ENCODE measurements at places on chromosomes 16 and 17.

DNA sequence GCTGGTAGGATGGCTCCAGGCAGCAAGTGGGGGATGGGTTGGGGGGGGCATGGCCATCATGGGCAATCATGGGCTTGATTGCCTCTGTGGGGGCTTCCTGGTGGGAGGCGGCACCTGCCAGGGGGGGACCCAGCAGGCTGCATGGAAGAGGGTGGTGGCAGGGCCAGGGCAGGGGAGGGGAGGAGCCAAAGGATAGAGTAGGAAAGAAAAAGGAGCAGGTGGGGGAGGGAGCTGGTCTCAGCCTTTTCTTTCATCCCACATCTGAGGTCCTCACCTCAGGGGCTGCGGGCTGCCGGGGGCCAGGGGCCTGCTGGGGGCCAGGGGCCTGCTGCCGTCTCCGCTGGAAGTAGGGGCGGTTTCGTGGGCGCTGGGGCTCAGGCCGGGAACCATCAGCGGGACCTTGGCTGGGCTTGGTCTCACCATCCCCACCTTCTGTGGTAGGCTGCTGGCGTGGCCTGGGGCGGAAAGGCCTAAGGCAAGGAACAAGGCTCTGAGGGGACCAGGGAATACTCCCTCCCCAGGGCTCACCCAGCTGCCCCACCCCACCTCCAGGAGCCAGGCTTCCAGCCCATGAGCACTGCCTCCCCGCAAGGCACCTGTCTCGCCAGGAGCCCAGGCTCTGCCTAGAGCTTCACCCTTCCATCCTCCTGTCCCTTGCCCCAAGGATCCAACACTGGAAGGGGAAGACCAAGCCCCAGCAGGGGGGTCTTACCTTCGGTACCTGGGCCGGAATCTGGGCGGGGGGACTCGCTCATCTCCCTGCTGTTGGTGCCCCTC, 5.0 kb downstream of the YBX2 start:
- no peak for DNase-seq

DNA sequence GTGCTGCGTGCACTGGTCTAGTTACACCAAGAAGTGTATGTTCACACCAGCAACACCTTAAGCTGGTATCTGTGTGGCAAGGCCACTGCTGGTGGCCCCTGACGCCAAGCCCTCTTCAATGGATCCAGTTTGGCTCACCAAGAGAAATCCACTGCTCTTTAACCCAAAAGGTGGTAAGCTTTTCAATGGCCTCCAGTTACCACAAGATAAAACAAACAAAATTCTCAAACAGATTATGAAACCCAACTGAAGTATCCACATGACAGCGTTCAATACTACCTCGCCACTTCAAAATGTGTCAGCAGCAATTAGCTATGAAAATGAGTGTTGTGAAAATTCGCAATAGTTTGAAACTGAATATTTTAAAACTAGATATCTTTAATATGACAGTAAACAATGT, 96.5 kb upstream of the AKTIP start:
- no peak for DNase-seq

- DNase-seq: peak; percentile 34
Measured at GRCh38 chr16:89616623-89617022, 3.2 kb downstream of the DPEP1 start.

- DNase-seq: no peak
Measured at GRCh38 chr17:14442798-14443528, 142.1 kb downstream of the HS3ST3B1 start.

DNA sequence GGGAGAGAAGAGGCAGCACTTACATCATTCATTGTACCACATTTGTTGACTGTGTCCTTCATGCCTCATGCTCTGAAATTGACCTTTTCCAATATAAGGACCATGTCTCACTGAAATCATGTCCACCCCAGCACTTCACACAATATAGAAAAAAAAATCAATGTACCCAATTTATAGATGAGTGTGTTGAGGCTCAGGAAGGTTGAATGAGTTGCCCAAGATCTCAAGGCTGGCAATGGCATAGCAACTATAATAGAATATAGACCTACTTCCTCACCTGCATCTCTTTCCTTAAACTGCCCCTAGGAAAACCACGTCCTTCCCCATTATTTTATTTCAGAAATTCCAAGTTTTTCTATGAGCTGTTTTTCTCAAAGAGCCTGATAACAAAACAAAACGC, 912 bp upstream of the VAT1L start:
- no peak for DNase-seq

DNA sequence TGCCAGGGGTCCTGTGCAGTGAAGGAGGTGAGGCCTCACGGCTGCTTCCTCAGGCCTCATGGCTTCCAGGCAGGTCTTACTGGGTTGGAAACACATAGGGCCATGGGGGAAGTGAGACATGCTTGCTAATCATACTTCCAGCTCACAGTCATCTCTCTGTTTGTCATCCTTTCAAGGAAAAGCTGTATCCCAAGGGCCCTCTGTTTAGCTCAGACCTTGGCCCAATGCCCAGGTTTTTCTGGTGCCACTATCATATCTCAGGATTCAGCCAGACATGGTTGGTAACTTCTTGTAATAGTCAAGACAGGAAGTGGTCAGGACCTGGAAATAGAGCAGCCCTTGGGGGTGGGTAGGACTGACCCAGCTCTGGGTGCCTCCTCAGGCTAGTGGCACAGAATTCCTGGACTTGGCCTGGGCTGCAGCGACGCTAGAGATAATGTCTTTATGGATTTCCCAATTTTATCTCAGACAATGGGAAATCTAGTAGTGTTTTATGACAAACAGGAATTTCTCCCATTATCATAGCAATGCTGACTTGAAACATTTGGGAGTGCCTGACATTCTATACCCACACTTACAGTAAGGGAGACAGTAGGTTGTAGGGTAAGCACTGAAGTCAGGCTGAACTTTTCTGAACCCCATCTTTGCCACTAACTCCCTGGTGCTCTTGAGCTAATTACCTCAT, 13.5 kb upstream of the ITGB3 start:
- no peak for DNase-seq

DNA sequence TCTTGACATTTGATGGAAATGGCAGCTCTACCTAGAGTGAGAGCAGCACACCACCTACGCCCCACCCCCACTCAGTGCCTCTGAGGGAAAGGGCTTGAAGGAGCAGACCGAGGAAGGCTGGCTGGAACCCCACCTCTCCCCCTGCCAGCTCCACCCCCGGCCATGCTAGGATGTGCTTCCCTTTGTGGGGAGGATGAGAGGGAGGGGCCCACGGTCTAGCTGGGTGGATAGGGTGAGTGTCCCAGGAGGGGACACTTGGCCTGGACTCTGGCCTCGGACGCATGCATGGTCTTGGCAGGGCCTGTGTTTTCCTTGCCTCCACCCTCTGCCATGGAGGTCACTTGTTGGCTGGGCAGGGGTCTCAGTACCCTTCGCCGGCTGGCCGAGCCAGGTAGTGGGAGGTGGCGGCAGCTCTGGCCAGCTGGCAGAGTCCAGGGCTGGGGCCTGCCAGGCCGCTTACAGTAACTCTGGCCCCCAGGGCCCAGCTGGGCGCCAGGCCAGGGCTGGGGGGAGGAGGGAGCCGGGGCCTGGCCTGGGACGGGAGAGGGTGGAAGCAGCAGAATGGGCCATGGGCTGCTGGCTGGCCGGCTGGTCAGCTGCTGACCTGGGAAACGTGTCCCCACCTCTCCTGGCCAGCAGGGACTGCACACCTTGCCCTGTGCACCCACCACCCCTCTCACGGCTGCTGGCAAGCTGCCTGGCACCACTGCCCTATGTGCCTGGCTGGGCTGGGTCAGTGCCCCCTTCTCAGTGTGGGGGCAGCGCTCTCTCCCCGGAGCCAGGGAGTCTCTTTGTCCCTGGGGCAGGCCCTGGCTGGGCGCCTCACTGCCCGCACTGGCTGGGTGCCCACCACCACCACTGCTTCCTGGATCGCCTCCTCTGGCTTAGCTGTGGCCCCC, 23.0 kb downstream of the RARA start:
- no peak for DNase-seq

DNA sequence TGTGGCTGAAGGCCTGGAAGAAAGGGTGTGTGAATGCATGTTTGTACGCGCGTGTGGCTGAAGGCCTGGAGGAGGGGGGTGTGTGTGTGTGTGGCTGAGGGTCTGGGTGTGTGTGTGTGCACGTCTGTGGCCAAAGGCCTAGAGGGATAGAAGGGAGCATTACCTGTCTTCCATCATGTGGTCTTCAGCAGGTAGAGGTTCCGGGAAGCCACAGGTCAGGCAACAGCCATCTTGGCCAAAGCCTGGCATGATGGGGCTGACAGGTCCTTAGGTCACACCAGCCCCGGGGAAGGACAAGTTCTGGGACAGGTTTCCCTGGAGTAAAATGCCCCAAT, 5.2 kb downstream of the LITAFD start:
- DNase-seq: no peak

DNA sequence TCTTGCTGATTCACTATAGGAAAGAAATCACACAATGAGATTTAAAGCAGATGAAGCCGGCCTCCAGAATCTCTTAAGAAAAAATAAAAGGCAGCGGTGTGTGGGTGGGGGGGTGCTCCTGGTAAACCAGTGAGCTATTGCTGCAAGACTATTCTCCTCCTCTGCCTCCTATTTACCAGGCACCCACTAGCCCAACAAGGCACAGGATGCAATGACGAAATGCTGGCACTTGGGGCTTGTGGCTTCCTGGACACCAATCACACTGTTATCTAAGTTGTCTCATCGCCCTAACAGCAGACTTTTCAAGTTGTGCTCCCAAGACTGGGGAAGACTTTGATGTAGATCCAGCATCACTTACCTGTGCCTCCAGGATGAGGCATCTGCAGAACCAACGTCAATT, 50.2 kb upstream of the NDRG4 start:
- no peak for DNase-seq

GRCh38 chr17:32596206-32596605, 109.4 kb downstream of the CDK5R1 start:
- DNase-seq: no peak

- DNase-seq: no peak
Measured at GRCh38 chr16:35492225-35492624, 2032.8 kb downstream of the TP53TG3F start.

DNA sequence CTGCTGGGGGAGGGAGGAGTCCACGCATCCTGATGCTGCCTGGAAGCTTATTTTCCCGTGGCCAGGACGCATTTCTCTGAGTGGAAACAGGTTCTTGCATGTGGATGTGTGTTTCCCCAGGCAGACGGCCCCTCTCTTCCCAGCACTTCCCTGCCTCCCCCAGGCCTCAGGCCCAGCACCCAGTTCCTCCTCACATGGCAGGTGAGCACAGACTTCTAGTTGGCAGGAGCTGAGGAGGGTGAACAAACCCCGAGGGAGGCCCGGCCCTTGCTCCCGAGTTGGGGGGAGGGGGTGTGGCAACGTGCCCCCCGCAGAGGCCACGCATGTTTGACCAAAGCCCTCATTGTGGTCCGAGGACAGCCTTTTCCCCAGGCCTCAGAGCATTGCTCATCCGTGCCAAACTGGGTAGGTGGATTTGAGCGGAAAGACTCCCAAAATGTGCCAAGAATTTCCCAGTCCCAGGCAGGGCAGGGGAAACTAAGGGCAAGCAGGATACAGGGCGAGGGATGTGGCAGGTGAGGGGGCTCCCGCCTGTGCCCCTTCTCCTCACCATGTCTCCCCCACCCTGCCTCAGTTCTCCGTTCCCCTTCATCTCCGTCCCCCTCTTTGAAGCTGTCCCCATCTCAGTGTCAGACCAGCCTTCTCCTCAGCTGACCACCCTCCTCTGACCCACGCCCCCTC, 1.5 kb upstream of the SPEM1 start:
- no peak for DNase-seq

GRCh38 chr16:68356249-68356918, 45.6 kb downstream of the PRMT7 start:
- DNase-seq: peak; percentile 51

DNA sequence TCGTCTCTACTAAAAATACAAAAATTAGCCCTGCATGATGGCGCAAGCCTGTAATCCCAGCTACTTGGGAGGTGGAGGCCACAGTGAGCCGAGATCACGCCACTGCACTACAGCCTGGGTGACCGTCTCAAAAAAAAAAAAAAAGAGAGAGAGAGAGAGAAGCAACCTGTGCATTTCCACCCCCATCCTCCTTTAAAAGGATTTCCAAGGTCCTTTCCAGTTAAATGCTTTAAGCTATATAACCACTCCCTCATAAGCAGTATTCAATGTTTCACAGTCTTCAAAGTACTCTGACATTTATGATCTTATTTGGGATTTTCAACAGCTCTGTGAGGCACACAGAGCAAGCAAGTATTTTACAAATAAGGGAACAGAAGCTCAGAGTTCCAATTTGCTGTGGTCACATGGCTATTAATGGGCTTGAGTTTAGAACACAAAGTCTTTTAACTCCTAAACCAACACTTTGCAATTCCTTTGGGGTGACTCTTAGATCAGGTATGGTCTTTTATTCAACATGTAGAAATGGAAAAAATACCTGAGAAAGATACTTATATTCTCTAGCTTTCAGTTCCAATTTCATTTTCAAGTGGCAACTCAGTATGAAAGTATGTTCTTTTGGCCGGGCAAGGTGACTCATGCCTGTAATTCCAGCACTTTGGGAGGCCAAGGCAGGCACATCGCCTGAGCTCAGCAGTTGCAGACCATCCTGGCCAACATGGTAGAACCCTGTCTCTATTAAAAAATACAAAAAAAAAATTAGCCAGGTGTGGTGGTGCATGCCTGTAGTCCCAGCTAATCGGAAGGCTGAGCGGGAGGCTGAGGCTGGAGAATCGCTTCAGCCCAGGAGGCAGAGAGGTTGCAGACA, 31.3 kb downstream of the SPOP start:
- DNase-seq: no peak

DNA sequence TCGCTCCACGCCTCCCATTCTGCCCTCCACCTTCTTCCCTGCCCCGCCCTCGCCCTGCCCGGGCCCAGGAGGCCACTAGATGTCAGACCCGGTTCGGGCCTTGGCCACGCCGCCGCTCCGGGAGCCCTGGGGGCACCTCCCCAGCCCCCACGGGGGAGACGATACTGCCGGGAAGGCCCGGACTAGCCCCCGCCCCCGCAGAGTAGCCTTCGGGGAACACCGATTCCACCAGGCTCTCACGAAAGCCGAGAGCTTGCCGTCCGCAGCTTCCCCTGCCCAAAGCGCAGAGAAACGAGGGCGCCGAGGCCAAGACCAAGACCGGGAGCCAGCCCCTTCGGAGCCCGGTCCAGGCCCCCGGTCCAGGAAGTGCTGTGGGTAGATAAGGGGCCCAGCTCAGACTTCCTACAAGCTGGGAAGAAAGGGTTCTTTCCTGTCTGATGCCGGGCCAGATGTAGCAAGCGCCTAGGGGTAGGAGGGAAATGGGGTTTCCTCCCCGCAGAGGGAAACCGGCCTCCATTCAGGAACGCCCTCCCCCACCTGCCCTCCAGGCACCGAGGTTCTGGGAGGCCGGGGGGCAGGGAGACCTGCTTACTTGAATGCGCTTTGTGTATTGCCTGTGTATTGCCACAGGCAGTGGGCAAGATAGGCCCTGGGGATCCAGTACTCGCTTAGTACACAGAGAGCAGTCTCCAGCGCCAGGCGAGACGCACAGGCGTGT, 806 bp upstream of the CYB561 start:
- peak; percentile 64 for DNase-seq

GRCh38 chr16:11180489-11180888, 75.5 kb downstream of the SOCS1 start:
- DNase-seq: no peak

DNA sequence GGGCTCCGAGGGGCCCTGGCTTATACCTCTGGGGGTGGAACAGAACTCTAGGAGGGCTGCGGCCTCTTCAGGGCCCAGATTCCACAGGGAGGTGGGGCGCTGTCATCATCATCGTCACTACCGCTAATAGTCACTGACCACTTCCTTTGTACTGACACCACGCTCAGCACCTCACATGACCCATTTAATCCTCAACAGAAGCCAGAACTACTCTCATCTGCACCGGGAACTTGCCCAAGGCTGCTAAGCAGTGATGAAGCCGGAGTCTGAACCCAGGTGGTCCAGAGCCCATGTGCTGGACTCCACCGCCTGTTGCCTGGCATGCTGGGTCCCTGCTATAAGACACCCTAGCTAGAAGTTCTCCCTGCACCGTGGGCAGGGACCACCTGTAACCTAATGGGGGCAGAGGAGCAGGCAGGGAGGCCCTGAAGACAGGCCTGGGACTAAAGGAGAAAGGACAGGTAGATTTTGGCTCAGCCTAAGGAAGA, 12.0 kb downstream of the UNC13D start:
- DNase-seq: peak; percentile 66

Data from CD8-positive, alpha-beta memory T cell (primary cell).